ENCODE measurements at places on chromosomes 6 and 20.
A peak's percentile ranks its signal among the peaks of the same experiment; 100 is the strongest.

- DNase-seq = no peak
Measured at GRCh38 chr20:14199111-14199510, 138.3 kb downstream of the FLRT3 start.

DNA sequence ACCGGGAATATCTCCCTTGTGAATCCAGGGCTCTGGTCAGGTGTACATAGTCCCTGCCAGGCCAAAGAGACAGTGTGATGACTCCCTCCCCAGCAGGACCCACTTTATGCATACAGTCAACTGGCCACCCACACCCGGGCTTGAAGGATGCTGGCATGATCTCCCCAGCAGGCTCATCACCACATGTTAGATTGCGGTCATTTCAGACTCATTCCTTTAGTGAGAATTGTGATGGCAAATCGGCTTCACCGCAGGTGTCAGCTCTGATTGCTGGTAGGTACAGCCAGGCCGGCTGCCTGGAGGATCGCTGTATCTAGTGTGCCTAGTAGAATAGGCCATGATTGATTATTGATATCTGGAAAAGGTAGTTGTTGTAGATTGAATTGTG lies 24.5 kb downstream of the CD83 start:
- no peak for DNase-seq

DNA sequence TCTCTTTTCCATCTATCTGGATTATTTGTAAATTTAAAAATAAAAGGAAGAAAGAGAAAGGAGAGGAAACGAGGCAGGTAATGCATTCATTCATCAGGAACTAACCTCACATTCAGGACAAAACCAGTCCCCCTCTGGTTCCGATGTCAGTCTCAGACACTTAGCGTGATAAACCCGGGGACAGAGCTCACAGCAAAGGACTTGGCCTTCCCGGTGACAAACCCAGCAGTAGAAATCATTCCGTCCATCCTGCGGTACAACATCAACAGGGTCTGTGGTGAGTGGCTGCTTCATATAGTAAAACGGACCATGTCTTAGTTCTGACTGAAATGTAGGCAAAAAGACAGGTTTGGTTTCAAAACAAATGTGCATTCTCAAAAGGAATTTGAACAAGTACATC lies 57.9 kb downstream of the ZMYND8 start:
- no peak for DNase-seq

DNA sequence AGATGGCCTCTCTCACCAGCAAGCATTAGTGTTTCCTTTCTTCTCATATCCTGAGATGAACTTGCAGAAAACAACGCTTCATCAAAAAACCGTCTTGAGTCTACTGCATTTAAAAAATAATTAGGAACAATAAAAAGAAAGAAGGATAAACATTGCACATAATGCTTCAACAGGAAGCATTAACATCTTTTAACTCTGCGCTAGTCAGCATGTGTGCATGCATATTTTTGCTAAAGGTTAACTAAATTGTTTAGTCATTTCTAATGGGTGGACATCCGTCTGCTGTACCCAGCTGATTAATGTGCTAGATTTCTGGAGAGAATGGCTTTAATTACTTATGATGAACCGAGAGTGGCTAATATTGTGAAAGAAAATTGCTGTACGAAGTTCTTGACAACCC lies 349.3 kb downstream of the SOX4 start:
- no peak for DNase-seq

DNA sequence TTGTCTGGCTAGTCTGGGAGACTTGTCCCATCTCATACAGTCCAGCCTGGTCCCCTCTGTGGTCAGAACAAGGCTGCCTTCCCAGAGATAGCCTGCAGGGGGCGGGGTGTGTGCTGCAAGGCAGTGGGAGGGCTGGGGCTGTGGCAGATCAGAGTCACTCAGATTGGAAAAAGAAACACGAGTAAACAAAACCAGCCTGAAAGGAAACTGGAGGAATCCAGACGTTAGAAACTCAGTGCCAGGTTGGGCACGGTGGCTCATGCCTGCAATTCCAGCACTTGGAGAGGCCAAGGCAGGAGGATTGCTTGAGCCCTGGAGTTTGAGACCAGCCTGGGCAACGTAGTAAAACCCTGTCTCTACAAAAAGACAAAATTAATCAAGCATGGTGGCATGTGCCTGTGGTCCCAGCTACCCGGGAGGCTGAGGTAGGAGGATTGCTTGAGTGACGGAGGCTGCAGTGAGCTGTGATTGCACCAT lies 20.2 kb downstream of the LEMD2 start:
- DNase-seq = no peak

DNA sequence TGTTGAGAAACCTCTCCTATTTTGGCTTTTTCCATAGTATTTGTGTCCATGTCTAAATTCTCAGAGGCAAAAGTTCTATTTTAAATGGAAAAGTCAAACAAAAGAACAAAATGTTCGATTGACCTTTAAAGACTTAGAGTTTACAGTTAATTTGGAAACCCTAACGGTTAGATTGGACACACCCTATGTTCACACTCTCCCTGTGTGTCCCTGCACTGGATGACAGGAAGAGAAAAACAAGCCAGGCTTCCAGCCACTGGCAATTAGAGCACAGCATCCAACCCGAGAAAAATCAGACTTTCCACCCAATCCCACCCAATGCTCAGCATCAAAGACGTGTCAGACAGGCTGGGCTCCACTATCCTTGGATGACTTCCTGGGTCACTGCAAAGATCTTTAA lies 241.3 kb downstream of the TBXT start:
- DNase-seq = no peak

DNA sequence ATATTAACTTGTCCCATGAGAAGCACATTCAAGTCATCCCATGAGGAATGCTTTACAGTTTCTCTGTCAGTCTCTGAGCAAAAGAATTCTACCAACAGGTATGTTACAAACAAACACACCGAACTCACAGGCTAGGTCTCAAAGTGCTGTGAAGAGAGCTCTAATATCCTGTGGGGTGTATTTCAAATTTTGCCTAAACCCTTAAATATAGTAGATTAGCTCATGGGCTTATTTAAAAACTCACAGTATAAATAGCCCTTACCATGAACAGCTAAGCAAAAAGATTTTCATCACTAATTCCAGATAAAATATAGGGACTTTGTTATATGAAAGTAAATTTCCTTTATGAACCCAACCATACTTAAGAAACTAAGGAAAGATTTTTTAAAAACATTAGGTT lies 77.8 kb downstream of the FILIP1 start:
- no peak for DNase-seq

DNA sequence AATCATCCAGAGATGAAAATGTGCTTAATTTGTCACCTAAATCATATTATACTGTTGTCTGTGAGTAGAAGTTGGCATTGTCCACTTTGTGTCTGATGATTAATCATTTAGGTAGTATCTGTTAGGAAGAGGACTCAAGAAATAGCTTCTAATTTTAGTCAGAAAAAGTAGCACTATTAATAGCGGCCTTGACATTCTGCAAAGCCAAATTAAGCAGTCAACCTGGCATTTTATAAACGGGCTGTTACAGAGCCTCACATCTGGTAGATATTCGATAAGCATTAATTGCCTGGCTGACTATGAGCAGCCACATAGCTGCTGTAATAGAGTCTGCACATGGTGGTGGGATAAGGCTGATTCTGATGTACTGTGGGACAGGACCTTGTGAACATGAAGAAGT lies 99.5 kb downstream of the KLHL32 start:
- peak; percentile 12 for DNase-seq

- DNase-seq = no peak
Measured at GRCh38 chr20:15886250-15886649, 687.0 kb downstream of the KIF16B start.

- no peak for DNase-seq
Measured at GRCh38 chr6:106003268-106003987, 82.7 kb upstream of the PRDM1 start.

- no peak for DNase-seq
Measured at GRCh38 chr20:59827138-59828056, 106.0 kb downstream of the SYCP2 start.

GRCh38 chr6:47318236-47318989 lies 8.7 kb upstream of the TNFRSF21 start:
- DNase-seq = no peak

- DNase-seq = no peak
Measured at GRCh38 chr20:2051946-2052345, 49.7 kb upstream of the STK35 start.

GRCh38 chr20:49186535-49187329 lies 1.4 kb downstream of the STAU1 start:
- DNase-seq = no peak

GRCh38 chr6:27130668-27131428 lies 116.7 kb upstream of the PRSS16 start:
- DNase-seq = no peak

DNA sequence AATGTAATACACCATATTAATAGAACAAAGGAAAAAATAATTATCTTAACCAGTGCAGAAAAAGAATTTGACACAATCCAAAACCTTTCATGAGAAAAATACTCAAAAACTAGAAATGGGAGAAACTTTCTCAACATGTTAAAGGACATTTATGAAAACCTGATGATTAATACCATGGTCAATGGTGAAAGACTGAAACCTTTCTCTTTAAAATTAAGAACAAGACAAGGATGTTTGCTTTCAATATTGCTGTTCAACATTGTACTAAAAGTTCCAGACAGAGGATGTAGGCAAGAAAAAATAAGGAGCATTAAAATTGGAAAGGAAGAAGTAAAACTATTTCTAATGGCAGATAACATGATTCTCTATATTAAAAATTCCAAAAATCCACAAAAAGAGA lies 981.3 kb upstream of the FLRT3 start:
- DNase-seq = no peak

GRCh38 chr6:52598123-52598823 lies 21.4 kb upstream of the TRAM2 start:
- no peak for DNase-seq

DNA sequence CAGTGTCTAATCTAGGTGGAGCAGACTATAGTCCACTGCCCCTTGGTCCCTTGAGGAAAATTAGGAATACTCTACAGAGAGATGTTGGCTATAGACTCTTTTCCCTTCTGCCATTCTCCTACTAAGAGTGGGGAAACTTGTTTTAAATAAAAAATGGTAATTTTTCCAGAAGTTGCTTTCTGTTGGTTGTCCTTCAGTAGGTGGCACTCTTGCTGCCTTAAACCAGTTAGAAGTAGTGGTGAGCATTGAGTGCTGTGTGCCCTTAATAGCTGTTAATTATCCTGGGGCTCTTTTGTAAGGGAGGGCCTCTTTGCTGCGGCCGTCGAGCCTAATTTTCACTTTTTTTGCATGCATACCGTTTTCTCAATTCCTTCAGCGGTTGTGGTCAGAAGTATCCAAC lies 2.8 kb downstream of the CMTR1 start:
- DNase-seq = no peak

Data from NCI-H2171 (cell line).